ENCODE measurements at places on chromosomes 4 and X.

GRCh38 chrX:110803506-110803905, 7.9 kb upstream of the CHRDL1 start:
- DNase-seq, result no peak

DNA sequence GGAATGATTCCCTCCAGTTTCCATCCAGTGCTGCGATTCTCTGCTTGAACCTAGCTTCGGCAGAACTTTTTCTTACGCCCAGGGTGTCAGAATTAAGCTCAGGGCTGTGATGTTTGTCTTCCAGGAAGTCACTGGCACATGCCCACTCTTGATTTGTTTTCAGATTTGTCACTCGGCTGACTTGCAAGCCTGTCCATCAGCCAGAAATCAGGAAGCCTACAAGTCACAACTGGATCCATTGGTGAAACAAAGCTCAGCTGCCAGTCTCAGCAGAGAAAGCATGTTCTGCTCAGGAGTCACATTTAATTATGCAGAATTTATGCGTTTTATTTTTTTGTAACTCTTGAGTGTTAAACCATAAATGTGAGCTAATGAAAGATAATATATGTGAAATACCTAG, 38.2 kb upstream of the PNPLA4 start:
- no peak for DNase-seq

DNA sequence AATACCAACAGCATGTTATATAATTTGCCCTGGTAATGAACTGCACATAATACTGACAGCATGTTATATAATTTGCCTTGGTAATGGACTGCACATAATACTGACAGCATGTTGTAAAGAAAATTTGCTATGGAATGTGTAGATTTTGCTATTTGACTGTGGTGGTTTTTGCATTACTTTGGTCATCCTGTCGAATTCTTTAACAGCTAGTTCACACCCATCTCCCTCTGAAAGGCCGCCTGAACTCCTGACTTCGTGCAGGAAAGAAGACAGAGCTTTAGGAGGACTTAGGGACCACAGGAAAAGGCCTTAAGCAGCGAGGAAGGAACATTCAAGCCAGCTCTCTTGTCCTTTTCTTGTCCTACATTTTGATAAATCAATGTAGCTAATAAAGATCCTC, 45.2 kb upstream of the DCLK2 start:
- DNase-seq, result no peak

DNA sequence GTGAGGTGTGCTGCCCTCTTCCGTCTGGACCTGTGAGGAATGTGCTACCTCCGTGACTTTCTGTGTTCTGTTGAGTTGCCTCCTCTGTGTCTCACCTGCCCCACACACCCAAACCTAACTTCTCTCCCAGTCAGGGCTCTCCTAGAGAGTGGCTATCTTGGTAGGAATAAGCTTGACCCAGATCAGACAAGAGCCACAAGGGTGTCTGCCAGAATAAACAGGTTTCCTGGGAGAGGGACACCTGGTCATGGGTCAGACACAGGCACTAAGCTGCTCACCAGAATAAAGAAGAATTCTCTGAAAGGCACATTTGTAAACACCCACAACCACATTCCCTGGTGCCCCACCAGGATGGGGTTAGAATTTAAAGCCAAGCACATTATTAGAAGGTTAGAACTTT, 11.1 kb downstream of the ZNF182 start:
- no peak for DNase-seq

- no peak for DNase-seq
These were observed 5.9 kb downstream of the EDA2R start for GRCh38 chrX:66632981-66633380.

DNA sequence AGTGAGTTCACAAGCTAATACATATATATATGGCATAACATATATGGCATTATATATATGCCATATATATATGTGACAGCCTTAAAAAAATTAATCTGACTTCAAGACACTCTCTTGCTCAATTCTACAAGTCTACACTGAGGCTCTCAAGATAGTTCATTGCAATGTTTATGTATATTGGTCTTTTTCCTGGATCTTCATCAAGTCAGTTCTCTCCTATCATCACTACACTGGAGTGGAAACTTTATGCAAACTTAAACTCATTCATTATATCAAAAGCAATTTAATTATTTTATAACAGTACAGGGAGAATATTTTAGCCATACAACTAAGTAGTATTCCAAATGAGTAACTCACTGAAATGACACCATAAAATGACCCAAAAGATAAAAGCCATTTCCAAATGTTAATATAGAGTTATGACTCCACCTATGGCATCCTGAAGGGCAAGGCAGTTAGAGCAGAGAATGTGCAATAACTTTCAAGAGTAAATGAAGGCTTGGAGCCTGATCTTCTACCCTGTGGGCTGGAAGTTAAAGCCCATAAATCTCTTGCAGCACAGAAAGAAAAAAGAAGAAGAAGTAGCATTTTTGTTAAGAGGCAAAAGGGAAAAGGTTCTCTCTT, 176.3 kb upstream of the SLIT2 start:
- no peak for DNase-seq

DNA sequence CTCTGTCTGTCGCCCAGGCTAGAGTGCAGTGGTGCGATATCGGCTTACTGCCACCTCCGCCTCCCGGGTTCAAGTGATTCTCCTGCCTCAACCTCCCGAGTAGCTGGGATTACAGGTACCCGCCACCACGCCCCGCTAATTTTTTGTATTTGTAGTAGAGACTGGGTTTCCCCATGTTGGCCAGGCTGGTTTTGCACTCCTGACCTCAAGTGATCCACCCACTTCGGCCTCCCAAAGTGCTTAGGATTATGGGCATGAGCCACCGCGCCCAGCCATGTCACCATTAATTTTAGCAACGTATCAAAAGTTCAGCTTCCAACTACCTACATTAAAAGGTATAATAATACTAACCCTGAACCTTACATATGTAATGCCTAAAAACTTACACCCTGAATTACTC, 940 bp upstream of the UTP3 start:
- DNase-seq, result no peak

DNA sequence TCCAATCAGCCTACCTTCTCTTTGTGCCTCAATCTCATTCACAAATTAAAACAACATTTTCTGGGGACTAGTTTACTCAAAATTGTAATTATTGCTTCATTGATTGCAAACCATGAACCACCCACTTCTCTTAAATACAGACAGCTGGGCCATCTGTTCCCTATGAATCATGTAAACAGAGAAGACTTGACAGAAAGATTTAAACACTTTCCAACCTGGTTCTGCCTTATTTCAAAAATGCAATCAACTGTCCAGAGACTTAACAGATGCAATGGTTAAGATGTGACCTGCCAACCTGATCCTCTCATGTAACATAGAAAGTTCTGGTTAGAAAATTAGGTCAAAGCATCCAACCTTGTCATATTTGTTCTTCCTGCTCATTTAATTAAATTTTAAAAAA, 20.8 kb upstream of the SERTM2 start:
- DNase-seq, result peak; percentile 73

- DNase-seq, result no peak
These were observed 146.4 kb downstream of the VEGFC start for GRCh38 chr4:176646311-176646710.

DNA sequence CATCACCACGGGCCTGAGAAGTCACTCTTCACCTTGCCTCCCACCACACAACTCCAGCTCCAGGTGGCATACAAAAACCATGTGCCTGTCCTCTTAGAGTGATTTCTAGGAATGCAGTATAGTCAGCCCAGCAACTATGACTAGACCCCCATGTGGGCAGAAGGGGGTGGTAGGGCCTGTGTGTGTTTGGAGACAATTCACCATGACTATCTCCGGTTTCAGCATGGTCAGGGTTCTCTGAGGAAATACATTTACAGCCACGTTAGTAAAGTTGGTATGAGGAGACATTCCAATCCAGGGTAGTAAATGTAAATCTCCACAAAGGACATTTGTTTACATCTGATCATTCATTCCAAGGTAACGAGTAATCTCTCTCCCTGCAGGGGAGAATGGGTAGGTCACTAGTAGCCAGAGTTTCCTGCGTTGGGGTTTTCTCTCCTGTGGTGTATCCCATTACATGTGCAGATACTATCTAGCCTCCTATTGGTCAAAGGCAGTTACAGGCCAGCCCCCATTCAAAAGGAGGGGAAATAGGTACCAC, 4.2 kb upstream of the MTMR1 start:
- no peak for DNase-seq

DNA sequence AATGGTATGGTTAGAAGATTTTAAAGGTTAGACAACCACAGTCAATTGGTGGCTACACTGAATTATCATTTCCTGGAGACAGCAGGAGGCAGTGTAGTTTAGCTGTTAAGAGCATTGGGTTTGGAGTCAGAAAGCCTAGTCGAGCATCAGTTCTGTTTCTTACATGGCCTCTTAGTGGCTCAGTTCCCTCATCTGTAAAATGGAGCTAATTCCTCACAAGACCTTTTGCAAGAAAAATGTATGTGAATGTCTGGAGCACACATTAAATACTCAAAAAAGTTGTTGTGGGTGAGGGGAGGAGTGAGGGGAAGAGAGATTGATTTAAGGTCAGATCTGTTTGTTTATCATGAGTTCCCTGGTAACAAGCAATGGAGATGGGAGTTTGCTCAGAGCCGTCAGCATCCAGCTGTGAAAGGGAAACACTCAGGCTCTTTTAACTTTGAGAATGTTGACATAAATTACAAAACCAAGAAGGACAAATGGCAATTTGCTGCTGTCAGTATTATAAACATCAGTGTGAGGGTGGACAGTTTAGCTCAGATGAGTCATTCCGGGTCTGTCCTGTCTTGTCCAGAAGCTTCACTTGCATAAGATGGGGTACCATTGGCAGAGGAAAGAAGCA, 98.2 kb upstream of the PGRMC2 start:
- no peak for DNase-seq

DNA sequence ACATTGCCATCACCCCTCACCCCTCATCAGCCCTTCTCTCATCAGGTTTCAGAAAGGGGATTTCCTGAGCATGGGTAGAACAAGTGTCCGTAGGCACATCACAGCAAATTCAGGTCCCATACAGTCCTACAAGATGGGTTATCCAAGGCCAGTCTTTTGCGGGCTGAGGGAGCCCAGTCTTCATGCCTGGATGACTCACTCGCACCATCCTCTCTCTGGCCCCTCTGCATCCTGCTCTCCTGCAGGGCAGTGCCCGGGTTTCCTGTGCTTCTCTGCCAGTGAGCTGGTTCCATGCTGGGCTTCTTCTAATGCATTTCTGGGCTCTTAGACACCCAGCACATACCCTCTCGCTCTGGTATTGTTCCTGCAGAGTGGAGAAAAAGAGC, 7.3 kb upstream of the INTS6L start:
- no peak for DNase-seq

DNA sequence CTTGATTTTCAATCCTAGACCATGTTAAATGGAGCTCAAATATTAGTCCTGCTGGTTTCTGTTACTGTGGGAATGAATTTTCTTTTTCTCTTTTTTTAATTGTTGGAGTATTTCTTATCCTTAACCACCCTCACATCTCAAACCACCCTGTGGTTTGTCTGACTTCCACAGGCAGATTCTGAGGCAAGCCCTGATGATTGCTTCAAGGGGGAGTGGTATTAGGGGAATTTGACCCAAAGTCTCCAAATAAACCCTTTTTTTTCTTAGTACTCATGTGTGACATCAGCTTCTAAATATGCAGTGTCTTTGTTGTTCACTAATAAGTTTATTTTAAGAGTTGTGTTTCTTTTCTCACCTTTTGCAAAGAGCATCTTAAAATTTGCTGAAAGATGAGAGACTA, 810.3 kb downstream of the IL1RAPL1 start:
- DNase-seq, result no peak

DNA sequence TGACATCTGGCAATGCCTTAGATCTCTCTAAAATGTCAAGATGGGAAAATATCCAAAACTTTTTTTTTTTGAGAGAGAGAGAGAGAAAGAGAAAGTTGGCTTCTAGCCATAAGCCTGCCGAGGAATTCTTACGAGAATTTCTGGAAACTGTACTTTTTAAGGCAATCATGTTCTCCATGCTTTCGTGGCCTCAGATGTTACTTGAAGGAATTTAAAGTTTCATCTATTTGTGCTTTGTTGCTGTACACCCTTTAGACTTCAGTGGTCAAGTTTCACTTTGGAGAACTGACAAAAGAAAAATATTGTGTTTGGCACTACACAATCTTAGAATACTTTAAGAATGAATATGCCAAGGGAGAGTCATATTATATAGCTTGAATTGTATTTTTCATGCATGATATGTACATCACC, 53.9 kb downstream of the FAT4 start:
- DNase-seq, result peak; percentile 71

GRCh38 chr4:169345316-169345721, 74.6 kb upstream of the SH3RF1 start:
- DNase-seq, result no peak

- DNase-seq, result no peak
These were observed 136.2 kb downstream of the SHROOM4 start for GRCh38 chrX:50677789-50678188.

- no peak for DNase-seq
These were observed 121.3 kb upstream of the PJA1 start for GRCh38 chrX:69286565-69286906.

DNA sequence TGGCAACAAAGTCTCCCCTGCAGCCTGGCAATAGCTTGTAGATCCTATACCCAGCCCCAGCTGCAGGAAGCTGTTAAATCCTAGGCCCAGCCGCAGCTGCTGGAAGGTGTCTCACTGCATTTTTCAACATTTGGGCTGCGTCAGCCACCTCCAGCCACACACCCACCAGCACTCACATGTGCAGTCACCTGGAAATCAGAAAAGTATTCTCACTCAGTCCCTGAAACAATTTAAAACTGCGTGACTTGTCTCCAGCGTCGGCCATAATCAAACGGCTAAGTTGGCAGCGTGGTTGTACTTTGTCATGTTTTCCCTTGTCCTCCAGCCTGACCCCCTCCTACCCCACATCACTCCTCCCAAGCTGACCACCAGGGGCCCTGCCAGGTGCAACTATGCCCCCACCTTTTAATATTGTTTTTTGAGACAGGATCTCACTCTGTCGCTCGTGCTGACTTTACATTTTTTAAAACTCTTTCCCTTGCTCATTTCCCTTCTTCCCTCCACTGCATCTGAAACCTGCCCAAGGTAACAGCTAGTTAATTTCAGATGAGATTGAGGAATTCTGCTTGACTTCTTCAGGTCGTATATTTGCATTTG, 97.2 kb upstream of the FRG1 start:
- no peak for DNase-seq

DNA sequence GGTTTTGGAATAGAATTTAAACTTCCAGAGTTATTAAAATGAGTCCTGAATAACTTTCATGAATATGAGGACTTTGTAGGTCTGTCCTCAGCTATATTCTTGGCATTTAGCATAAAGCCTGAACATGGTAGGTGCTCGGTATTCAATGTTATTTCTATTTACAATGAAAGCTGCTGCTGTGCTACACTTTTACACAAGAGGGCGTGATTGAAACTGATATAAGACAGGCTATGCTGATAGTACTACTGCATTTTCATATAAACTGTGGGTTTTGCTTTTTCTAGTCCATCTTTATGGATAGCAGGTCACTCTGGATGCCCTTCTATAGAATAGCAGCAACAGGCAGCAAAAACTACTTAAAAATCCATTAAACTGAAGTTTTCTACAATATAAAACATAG, 12.3 kb upstream of the GNPDA2 start:
- no peak for DNase-seq

All from NCI-H2171 treated with DMSO at 0.1 percent for 48 hours (cell line).